ENCODE measurements at places on chromosomes 5 and 9.

DNA sequence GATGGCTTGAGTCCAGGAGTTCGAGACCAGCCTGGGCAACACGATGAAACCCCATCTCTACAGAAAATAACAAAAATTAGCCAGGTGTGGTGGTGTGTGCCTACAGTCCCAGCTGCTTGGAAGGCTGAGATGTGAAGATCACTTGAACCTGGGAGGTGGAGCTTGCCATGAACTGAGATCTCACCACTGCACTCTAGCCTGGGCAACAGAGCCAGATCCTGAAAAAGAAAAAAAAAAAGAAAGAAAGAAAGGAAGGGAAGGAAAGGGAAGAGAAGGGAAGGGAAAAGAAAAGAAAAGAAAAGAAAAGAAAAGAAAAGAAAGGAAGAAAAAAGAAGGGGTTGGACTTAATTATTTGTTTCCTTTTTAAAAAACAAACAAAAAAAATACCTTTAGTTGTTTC is 764.2 kb downstream of the IRX1 start:
- no peak for DNase-seq

GRCh38 chr9:114731701-114732100 is 49.7 kb upstream of the TEX48 start:
- DNase-seq: no peak

GRCh38 chr9:100368672-100369071 is 15.9 kb upstream of the TEX10 start:
- DNase-seq: no peak

- DNase-seq: no peak
Measured at GRCh38 chr9:512555-513272, 298.0 kb downstream of the DOCK8 start.

- DNase-seq: no peak
Measured at GRCh38 chr9:37420271-37421215, 2.0 kb upstream of the GRHPR start.

DNA sequence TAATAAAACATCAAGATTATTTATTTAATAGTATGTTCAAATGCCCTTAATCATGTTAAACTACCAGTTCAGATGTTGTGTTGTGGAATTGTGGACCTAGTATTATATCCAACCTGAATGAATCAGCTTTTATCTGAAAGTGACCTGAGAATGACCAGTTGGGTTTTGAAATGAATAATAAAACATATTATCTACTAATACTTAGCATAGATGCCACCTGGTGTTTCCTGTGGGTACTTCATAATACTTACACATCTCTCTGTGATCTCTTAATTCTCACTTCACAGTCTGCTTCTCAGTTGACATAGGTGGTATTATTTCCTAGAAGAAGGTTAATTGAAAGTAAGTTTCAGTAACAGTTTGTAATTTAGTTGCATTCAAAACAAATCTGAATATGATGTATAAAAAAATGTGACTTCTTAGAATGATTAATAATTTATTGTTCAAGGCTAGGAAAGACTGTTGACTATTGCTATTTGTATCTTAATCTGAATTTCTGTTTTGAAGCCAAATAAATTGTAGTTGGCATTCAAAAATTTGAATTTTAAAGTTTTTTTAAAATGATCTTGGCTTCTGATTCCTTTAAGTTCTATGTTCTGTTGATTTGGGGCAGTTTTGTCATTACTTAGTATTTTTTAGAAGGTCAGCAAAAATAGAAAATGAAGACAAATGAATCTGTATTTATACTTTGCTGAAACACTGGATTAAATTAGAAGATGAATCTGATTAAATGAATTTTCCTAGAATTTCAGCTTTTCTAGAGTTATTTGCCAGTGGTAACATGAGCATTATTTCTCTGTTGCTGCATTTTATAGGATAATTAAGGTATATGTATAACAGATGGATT is 48.2 kb downstream of the KIF2A start:
- peak; percentile 40 for DNase-seq

- DNase-seq: peak; percentile 45
Measured at GRCh38 chr5:149358294-149358651, 427 bp downstream of the PCYOX1L start.

GRCh38 chr5:6469836-6470235 is 21.2 kb downstream of the UBE2QL1 start:
- no peak for DNase-seq

DNA sequence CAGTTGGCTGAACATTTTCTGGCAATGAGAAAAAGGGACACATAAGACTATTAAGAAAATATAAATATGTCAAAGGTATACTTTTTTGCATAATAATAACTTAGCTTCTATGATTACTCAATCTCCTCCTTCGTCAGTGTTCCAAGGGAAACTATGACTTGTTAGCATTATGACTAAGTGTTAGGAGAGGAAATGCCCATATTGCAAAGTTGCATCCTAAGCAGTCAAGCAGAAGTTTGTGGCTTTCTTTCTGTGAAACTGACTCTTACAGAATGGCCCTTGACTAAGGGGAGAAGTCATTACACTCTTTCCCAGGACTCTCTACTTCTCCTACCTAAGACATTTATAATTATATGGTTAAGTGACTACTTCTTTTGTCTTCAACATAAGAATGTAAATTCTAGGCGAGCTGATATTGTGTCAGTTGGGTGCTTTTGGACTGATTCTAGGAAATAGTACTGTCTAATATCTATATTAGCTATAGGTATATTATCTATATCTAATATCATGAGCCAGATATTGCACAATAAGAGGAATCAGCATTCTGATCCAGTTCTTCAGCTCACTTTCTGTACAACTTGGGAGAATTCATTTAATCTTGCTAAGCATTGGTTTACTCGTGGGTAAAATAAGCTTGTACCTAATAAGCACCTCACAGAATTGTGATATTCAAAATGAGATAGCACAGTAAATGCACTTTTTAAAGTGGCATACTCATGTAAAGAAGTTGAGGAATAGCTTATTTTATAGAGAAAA is 16.4 kb upstream of the SPINK6 start:
- peak; percentile 93 for DNase-seq

GRCh38 chr5:124059200-124059599 is 547.2 kb downstream of the CSNK1G3 start:
- DNase-seq: no peak

- DNase-seq: no peak
Measured at GRCh38 chr9:127838375-127839078, 15.9 kb downstream of the ENG start.

- DNase-seq: no peak
Measured at GRCh38 chr9:125049212-125050049, 93.9 kb downstream of the SCAI start.

GRCh38 chr9:1087120-1087881 is 37.1 kb downstream of the DMRT2 start:
- no peak for DNase-seq

DNA sequence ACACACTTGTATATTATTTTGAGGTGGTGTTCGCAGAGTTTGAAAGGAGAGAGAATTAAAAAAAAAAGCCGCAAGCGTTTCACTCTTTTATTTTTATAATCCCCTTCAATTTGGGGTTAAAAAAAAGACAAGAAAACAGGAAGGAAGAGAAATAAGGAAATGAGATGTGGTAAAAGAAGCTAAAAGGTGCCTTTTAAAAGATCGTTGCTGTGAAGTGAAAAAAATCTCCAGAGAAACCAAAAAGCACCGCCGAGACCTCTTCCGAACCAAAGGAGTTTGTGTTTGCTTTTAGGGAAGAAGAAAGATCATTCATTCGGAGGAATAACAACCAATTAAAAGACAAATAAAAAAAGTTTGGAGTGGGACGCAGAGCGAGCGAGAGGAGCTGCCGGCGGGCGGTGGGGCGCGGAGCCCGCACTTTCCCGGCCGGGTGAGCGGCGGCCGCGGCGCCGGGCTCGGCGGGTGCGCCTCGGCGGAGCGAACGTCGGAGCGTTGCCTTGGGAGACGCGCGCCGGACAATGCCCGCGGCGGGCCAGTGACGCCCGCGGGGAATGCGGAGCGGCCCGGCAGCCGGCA is 355 bp downstream of the TLE4 start:
- DNase-seq: no peak

GRCh38 chr5:173689171-173689736 is 72.8 kb upstream of the BOD1 start:
- no peak for DNase-seq

DNA sequence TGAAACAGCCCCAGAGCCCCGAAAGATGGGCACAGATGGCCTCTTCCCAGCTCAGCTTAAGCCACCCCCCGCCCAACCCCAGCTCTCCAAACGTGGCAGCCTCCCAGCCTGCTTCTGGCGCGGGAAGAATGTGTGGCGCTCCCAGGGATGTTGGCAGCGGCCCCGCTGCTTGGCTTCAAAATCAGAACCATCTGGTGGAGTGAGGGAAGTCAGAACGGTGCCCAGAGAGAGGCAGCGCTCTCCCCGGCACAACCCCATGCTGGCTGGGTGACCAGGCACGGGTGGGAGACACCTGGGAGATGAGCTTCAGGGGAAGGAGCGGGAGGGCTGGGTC is 72.7 kb upstream of the ORM1 start:
- no peak for DNase-seq

DNA sequence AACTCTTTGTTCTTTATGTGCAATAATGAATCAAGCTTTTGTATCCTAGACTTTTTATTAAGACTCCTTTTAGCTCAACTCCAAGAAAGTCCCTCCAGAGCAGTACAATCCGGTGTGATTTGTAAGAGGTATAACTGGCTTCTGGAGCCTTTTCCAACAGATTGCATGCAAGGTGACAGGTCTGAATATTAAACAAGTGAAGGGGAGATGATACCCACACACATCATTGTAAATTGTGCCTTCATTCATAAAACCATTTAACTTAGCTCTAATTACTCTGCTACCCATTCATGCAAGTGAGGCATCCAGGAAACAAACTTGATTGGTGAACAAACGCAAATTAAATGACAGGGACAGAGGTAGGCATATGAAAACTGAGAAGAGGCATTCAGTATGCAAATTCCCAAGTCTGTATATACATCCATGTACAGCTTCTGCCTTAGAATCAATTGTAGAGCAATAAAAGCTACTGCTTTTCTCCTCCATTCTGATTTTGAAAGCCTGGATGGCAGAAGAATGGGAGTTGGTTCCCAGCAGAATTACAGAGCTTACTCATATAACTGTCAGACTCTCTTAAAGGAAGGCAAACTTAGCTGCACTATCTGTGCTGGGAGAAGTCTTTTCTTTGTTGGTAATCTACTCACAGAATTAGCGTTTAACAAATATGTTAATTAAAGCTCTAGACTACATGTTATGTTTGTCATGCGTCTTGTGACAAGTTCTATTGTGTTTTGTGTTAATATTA is 261.0 kb upstream of the CDH6 start:
- DNase-seq: no peak

GRCh38 chr9:125878164-125878631 is 131.0 kb downstream of the PBX3 start:
- peak; percentile 24 for DNase-seq

DNA sequence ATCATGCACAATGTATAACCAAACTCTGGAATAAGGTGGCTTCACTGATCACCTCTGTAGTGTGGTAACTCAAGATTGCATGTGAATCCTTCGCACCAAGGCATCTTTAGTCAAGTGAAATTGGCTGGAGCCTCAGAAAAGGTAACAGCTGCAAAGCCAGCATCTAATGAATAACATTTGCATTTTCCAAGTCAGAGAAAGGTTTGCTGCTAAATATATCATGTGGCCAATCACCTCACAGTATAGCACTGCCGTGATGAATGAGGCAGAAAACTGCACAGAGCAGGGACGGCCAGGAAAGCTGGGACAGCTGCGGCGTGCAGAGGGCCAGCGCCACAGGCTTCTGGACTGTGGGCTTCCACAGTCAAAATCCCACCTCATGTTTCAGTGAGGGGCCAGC is 18.5 kb downstream of the MRPS27 start:
- DNase-seq: no peak

DNA sequence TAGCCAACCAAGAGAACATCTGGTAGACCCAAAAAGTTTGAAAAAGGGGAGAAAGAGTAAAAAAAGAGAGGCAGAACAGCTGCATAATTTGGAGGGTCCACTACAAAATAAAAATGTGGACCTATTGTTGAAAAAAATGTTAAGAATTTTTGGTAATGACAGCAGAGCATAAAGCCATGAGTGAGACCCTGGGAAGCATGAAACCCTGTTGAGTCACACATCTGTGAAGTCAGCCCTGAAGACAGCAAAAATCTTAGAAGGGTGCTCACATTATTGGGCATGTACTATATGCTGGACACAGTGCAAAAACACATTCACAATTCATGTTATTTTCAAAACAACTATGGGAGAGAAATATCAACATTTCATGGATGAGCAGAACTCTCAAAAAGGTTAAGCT is 56.4 kb upstream of the LIFR start:
- no peak for DNase-seq

DNA sequence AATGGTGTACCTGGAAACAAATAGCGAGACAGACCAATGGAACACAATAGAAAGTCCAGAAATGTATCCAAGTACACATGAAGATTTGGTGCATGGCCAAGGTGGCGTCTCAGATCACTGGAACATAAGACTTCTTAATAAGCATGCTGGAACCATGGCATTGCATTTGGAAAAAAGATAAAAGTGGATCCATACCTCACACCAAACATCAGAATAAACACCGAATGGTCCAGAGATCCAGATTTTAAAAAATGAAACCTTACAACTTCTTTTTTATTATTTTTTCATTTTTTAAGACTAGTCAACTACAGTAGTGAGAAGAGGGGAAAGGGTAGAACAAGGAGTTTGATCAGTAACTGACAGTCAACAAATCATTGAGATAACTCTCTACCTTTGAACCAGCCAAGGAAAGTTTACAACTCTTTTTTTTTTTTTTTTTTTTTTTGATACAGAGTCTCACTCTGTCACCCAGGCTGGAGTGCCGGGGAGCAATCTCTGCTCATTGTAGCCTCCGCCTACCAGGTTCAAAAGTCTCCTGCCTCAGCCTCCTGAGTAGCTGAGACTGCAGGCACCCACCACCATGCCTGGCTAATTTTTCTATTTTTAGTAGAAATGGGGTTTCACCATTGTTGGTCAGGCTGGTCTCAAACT is 8.8 kb upstream of the DUSP1 start:
- DNase-seq: no peak

DNA sequence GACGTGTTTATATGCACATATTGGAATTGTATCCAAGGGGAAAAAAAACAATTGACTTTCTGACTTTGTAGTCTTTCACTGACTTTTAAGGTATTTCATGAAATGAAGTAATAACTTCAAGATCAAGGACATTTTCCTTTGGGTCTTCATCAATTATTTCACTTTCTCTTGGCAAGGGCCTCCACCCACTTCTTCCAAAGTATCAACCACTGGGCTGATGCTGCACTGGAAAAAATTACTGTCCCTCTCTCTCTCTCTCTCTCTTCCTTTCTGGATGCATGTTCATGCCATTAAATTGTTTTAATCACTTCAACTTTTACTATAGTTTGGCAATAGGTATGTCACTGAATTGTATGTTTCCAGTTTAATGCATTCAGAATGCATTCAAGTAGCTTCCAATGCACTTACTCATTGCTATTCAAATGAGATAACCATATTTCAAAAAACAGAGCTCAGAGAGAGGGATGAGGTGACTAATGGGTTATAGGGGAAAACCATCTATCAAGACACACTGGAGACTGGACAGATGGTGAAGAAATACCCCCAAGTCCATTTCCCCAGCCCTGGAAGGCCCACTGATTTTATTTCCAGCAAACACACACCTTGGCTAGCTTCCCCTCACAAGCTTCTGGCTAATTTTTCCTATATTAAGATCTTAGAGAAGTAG is 585.3 kb downstream of the EBF1 start:
- DNase-seq: no peak

Measured in AML-193 (cell line).